ENCODE measurements at places on chromosomes 3 and 15.

GRCh38 chr3:58157700-58158099 lies 53.1 kb downstream of the DNASE1L3 start:
- peak; percentile 92 for DNase-seq

GRCh38 chr3:114669614-114670013 lies 375.8 kb downstream of the TIGIT start:
- DNase-seq = no peak

GRCh38 chr15:101233651-101234280 lies 18.1 kb downstream of the CHSY1 start:
- DNase-seq = no peak

DNA sequence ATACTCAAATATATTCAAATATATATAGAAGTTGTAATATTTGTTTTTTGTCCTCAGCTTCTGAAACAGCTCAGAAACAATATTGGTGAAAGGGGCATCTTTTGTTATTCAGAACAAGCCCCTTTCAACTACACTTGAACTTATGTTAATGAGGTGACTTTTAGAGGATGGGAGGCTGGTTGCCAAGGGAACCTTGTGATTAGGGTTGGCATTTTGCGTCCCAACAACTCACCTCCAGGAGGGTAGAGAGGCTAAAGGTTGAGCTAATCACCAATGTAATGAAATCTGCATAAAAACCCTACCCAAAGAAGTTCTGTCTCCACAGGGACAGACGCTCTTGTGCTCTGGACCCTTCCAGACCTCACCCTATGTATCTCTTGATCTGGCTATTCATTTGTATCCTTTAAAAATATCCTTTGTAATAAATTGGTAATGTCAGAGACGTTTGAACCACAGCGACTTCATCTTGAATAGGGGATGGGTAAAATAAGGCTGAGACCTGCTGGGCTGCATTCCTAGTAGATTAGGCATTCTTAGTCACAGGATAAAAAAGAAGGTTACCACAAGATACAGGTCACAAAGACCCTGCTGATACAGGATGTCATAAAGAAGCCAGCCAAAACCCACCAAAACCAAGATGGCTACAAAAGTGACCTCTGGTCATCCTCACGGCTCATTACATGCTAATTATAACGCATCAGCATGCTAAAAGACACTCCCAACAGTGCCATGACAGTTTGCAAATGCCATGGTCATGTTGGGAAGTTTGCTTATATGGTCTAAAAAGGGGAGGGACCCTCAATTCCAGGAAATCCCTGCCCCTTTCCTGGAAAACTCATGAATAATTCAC lies 111.1 kb downstream of the FMN1 start:
- DNase-seq = no peak

DNA sequence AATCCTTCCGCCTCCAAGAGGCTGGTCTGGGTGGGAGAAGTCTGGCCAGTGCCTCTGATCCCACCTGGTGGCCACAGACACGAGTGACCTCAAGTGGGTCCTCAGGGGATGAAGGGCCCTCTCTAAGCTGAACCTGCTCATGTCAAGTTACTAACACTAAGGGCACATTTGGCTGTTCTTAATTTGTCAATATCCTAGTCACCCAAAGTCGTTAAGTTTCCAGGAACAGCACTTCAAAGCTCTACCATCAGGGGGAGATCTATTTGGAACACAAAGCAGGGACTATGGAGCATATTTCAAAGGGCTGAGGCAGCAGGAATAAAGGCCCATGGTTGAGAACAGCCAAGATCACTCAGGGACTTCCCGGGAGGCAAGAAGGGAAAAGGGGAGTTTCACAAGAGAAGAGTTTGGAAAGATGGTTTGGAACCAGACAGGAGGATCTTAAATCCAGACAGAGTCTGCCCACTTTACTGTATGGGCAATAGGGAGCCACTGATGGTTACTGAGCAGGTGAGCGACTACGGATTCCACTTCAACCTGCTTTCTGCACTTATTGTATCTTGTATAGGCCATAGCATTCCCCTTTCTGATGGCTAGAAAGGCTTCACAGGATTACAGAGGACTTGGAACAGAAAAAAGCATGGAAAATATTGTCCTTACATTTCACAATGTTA lies 13.7 kb downstream of the OXTR start:
- DNase-seq = no peak

GRCh38 chr15:91609231-91609630 lies 244.3 kb upstream of the SLCO3A1 start:
- no peak for DNase-seq

- no peak for DNase-seq
These were observed 10.2 kb downstream of the KBTBD13 start for GRCh38 chr15:65086680-65087111.

- no peak for DNase-seq
These were observed 26.5 kb upstream of the CP start for GRCh38 chr3:149247929-149248691.

DNA sequence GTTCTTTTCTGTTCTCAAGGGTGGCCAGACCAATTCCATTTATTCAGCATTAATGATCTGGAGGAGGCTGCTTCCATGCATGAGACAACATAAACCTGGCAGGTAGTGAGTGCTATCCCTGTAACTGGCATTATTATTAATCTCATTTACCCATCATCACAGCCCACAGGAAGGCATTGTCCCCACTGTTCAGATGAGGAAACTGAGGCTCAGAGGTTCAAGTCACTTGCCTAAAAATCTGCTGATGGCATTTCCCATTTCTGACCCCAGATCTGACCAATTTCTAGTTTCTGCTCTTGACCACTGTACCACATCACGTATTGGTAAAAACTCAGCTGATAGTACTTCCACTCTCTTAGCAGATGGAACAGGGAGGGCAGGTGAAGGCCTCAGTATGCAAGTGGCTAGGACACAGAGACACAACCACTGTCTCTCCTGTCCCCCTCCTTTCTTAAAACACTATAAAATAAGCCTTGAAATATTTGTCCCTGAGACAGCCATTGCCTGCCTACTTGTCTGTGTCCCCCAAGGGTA lies 36.1 kb downstream of the TRANK1 start:
- DNase-seq = no peak

DNA sequence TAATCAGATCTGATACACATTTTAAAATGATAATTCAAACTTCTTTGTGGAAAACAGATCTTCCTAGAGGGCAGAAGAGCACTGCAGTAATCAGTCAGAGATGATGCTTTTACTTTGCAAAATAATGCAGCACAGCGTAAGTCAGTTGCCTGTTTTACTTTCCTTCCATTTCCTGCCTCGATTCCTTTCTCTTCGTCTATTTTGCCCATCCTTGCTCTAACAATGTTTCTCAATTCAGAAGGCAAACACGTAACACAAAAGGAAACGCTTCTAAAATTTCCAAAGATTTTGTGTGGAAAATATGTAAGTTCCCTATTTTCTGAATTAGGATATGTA lies 119.9 kb downstream of the P3H2 start:
- no peak for DNase-seq

DNA sequence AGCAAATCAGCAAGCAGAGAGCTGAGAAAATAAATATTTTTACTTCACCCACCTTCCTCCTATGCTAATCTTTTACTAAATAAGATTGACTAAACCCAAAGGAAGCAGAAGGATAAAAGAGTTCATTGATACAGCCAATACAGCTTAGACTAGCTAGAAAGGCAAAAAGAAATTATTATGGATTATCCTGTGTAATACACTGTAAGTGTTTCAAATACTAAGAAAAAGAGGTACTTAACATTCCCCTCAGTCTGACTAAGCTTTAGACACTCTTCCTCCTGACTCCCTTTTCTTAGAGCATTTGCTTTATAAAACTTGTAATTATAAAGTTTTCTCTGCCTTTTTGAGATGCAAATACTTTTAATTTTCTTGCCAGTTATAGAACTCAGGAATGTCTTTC lies 848.9 kb upstream of the CADM2 start:
- DNase-seq = peak; percentile 11

- DNase-seq = no peak
These were observed 108.3 kb downstream of the LRIG1 start for GRCh38 chr3:66392512-66392911.

DNA sequence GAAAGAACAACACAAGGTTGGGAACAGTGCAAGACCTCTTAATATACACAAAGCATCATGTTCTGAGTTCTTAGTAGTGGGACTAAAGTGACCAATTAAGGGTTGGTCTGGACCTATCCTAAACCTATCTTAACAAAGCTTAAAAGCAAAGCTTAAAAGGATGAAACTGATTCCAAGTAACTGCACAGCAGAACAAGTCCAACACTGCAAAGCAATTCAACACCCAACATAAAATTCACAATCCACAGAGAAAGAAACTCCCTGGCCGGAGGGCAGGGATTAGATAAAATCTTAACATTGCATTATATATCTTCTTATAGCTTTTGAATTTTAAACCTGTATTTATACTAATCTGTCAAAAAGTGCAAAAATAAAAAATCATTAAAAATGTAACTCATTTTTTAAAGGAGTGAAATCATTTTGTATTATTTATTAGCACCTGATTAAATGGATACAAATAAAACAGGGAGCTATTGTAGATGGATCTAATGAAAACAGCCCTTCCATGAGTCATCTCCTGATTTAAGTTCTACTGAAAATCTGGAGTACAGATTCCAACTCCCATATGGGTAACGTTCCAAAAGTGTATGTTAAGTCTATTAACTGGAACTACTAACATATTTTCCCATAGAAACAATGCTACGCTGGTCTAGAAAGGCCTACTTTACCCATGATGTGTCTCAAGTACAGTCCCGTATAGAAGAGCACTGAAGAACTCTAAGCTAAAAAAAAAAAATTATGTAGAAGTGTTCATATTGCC lies 34.9 kb downstream of the PIK3R4 start:
- DNase-seq = no peak

DNA sequence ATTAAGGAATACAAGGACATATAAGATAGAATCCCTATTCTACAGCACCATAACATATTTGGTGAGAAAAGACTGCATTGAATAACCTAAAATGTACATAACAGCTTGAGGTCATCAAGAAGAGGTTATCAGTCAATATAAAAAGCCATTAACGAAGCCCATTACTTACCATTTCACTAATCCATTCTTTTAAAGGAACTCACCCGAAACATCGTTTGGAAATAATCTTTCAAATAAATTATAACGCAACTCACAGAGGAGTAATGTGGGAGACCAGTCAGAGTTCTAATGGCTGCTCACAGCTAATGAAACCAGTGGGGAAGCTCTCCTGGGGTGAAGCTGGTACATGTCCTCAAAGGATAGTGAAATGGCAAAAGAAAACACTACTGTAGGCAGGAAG lies 188.4 kb downstream of the TBC1D5 start:
- DNase-seq = no peak

DNA sequence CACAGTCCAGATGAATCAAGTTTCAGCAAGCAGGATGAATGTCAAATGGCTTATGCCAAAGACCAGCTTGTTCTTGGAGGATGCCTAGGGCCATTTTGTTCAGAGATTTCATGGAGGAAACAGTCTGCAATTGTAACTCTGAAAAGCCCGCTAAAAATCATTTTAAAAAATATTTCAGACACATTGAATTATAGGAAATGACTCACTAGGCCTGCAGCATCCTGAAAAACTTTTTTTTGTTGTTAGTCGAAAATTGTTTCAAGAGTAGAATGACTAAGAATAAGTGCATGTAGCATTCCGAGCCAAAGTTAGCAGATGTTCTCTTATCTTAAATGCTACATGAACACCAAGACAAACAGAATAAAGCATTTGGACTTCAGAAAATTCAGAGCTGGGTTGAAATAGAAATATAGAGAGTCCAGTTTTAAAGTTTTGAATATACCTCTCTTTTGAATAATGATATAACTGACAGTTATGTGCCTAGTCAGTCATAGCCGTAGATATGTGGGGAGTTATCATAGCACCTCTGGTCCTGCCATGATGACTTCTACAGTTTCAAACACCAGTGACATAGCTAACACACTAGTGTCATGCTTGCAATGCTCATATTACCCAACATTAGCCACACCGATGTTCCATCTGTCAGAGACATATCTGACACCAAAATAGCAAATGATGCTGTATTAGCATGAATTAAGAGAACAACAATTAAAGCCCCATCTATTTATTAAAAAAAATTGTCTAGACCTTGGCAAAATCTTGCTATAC lies 1462.8 kb upstream of the GBE1 start:
- no peak for DNase-seq

Measured in NCI-H524 treated with DMSO at 0.1 percent for 48 hours (cell line).